ENCODE measurements at places on chromosomes 2 and 18.

DNA sequence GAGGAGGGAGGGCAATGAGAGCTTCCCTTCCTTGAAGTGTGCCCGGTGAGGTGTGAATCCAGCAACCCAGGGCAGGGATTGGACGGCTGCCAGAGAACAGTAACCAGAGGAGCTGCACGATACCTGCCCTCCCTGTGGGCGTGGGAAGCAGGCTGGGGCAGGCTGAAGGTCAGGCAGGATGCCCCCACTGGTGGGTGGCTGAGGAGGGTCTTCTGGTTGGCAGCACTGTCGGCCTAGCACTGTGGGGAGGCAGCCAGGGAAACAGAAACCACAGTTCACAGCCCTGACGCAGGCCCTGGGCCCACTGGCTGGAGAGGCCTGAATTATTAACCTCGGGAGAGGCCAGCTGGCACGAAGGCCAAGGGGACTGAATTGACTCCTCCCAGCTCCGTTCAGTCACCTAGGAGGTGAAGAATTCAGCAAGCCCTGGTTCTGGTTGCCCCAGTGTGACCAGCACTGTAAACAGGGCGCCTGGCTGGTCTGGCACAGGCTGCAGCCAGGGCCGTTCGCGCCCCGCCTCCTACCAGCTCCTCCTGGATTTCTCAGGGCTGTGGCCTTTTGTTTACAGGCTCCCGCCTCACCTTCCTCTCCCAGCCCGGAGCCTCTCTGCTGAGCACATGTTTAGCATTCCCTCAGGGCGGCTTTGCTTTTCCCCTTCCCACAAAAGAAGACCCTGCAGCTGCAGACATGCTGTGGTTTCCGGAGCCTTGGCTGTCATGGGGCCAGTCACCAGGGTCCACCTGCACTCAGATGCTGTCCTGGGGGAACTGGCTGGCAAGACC is 97.8 kb downstream of the B3GNT2 start:
- no peak for DNase-seq

- DNase-seq: no peak
Observed at GRCh38 chr2:224211791-224212190, 172.7 kb upstream of the SERPINE2 start.

DNA sequence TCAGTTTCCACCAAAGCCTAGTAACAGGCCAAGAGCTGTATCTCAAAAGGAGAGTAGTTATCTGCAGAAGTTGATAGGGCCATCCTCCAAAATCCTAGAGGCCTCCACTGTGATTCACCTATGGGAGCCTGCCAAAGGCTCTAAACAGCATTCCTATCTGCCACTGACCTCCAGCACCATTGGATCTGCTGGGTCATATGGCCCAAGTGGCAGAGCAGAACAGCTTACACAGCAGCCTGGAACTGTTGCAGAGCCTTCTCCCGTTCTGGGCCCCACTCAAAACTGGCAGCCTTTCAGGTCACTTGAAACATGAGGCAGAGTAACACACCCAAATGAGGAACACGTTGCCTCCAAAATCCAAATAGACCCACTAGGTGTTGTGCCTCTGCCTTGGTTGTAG is 345.2 kb upstream of the RND3 start:
- no peak for DNase-seq

- DNase-seq: peak; percentile 29
Observed at GRCh38 chr2:100940240-100940639, 61.8 kb upstream of the RPL31 start.

DNA sequence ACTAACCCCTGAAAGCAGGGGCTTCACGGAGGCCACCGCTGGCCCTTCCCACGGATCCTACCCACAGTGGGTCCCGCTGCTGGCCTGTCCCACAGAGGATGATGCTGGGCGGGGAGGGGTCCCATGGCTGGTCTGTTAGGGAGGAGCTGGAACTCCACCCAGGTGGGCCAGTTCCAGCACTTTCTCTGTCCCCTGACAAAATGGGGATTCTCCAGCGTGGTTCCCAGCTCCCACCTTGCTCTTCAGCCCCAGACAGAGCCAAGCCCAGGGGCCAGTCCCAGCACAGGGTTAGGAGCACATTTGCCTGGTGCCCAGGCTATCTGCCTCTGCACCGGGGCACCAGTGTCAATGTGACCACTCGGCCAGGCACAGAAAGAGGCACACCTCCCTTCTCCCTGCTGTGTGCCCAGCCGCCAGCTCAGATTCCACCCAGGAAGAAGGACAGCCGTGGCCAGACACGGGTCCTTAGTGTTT is 50.0 kb downstream of the ANKMY1 start:
- DNase-seq: no peak

GRCh38 chr18:2381539-2381938 is 189.8 kb downstream of the METTL4 start:
- no peak for DNase-seq

GRCh38 chr2:217636991-217637561 is 365.7 kb downstream of the TNS1 start:
- DNase-seq: no peak

GRCh38 chr18:50727721-50728471 is 91.9 kb downstream of the MRO start:
- no peak for DNase-seq

DNA sequence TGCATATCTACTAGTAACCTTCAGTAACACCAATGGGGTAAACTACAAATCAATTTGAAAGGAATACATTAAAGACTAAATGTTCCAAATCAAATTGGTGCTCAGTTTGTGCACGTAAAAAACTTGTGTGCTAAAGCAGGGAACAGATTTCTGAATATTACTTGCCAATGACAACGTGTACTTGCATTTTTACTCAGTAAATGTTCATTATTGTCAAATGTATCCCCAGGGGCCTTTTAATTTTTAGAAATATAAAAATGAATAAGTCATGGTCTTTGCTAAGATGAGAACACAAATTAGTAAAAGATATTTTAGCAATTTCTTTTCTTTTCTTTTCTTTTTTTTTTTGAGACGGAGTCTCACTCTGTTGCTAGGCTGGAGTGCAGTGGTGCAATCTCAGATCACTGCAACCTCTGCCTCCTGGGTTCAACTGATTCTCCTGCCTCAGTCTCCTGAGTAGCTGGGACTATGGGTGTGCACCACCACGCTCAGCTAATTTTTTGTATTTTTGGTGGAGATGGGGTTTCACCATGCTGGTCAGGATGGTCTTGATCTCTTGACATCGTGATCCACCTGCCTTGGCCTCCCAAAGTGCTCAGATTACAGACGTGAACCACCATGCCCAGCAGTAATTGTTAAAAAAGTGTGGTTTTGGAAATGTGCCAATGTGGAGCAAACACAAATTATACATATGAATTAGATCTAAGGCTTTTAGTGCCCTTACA is 52.6 kb downstream of the PMAIP1 start:
- DNase-seq: no peak

GRCh38 chr2:127671557-127672302 is 3.6 kb downstream of the LIMS2 start:
- no peak for DNase-seq

GRCh38 chr2:148906124-148906523 is 31.1 kb downstream of the KIF5C start:
- no peak for DNase-seq

DNA sequence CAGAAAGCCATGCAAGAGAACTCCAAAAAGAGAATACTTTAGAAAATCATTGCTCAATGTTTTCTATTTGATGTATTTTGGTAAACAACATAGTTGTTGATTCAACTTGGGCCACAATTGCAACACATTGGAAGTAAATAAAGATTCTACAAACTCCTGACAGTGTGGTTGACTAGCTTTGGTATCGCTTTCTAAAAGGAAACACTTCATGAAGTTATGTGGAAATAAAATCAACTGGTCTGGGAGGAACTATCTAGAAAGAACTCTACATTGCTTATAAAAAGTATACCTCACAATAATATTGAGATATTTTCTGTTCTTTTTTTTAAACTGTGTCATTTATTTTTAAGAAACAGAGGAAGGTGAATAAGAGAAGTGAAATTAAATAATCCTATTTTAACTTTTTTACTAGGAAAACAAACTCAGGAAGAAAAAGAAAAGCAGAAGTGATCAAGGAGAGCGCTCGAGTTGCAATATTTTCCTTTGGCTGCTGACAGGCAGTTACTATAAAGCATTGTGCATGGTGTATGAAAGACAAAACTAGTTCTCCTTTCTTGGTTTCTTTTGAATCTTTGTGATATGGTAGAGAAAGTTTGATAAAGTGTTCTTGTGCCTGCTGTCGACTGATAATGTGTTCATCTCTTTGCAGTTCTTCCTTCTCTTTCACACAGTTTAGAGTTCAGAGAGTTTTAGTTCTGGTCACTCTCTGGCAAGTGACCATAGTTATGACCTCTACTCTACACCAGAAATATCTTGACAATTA is 3.0 kb downstream of the DHRS9 start:
- DNase-seq: no peak

DNA sequence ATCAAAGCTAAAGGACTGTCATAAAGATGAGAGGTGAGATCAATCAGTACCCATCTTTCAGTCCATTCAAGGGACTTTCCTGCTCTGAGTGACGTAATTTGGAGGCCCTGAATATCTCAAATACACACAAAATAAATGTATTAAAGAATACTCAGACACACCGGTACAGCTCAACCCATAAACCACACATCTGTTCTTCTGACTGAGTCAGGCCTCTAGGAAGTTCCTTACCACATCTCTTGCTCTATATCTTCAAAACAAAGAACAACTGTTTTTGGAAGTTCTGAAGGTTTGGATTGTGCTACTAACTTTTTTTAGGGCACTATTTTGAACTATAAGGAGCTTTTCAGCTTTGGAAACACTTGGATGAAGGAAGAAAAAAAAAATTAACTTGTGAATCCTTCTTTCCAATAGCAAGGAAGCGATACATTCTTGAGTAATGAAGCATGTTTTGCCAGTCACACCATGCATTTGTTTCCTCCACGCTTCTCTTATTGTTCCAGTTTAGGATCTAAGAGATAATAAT is 866.5 kb upstream of the VRK2 start:
- DNase-seq: no peak

DNA sequence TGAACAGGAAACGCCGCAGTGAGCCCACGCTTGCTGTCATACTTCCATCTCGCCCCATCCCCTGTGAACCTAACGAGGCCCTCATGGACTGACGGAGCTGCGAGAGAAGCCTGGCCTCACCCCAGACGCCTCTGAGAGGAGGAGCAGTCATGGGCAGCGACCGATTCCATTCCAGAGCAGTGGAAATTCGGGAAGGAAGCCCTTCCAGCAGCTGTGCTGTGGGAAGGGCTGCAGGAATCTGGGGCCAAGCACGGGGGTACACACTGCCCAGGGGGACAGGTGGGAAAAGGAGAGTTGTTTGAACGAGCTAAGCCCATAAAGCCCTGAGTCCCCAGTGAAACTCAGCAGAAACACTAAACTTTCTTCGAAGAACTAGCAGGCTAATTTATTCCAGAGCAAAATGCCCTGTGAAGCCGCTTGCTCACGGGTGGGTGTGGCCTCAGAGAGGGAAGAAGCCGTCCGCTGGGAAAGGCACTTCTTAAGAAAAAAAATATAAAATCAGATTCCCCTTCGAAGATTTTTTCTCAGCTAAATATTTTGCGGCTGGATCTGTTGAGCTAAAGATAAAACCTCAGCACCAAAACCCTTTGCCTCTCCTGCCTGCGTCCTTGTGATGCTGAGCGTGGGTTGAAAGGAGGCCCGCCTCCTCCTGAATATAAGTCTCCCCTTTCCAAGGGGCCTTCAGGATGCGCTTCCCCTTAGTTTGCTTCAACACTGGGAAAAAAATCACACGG is 38.2 kb downstream of the ANKMY1 start:
- DNase-seq: no peak

GRCh38 chr2:171147081-171147480 is 13.6 kb downstream of the TLK1 start:
- no peak for DNase-seq

DNA sequence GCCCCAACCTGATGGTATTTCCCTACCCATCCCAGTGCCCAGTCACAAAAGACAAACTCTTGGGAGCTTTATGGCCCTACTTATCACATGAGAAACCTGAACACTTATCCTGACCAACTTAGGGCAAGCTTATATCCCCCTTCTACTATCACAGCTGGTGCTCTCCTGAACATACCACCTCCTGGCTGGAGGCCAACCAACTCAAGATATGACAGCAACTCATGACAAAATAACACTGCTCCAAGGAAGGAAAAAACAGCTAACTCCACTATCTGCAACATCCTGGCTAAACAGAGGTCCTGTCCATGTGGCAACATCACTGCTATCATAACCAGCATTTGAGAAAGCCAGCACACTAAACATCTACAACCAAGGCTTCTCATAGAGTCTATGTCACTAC is 20.9 kb upstream of the CLASP1 start:
- no peak for DNase-seq

DNA sequence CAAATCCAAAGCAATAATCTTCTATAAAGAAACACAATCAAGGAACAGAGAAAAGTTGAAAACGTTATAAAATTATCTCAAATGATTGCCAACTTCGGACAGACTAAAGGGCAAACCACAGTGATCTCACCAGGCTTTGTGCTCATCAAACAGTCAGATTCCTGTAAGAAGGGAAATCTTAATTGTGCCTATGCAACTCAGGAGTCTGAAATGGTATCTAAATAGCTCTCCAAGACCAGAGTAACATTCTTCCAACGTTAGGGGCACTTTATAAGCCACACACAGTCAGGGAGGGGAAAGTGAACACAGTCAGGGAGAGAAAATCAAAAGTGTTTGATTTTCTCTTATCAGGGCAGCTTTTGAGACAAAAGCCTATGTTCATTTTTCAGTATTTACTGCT is 29.4 kb downstream of the PLEKHM3 start:
- no peak for DNase-seq

- peak; percentile 88 for DNase-seq
Observed at GRCh38 chr2:220001751-220002150, 374.3 kb downstream of the SLC4A3 start.

DNA sequence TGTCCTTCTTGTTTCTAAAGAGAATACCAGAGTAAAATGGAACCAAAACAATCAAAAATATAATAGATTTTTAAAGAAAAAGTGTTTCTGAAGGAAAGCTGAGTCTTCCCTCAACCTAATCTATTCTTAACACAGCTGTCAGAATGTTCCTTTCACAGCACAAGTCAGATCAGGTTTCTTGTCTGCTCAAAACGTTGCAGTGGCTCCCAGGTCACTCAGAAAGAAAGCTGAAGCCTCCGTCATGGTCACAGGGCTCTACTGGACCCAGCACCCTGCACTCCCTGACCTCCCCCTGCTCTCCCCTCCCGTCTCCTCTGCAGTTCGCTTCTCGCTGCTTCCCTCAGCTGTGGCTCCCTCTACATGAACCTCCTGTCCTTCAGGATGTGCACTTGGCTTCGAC is 90.7 kb upstream of the PTPRM start:
- no peak for DNase-seq

DNA sequence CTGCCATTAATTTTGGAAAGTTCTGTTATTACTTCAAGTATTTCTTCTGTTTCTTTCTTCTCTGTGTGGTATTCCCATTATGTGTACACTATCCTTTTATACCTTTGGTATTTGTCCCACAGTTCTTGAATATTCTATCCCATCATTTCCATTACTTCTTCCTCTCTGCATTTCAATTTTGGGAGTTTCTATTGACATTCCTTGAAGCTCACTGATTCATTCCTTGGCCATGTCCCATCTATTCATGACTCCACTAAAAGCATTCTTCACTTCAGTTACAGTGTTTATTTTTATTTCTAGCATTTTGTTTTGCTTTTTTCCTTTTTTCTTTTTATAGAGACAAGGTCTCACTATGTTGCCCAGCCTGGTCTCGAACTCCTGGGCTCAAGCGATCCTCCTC is 30.3 kb downstream of the PROC start:
- no peak for DNase-seq

- DNase-seq: no peak
Observed at GRCh38 chr2:68717305-68717661, 17.3 kb upstream of the ARHGAP25 start.

- DNase-seq: no peak
Observed at GRCh38 chr2:48668992-48669391, 51.3 kb downstream of the GTF2A1L start.
